ENCODE measurements at places on chromosomes 3 and 15.

- no peak for DNase-seq
Measured at GRCh38 chr3:145522893-145523651, 637.9 kb downstream of the PLOD2 start.

DNA sequence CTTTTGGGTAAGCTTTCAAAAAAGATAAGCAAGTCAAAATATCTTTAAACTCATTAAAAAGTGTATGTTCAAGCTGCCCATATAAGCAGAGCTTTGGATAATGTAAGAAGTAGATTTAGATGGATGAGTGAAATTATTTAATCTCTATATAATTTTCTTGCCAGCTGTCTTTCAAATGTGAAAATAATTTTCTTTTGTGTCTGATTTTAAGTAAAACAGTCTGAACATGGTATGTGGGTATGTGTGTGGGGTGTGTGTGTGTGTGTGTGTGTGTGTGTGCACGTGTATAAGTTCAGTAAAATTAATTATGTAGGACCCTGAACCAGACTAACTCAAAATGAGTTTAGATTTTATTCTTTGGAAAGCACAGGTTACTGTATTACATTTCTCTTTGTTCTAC lies 155.2 kb upstream of the CGNL1 start:
- no peak for DNase-seq

DNA sequence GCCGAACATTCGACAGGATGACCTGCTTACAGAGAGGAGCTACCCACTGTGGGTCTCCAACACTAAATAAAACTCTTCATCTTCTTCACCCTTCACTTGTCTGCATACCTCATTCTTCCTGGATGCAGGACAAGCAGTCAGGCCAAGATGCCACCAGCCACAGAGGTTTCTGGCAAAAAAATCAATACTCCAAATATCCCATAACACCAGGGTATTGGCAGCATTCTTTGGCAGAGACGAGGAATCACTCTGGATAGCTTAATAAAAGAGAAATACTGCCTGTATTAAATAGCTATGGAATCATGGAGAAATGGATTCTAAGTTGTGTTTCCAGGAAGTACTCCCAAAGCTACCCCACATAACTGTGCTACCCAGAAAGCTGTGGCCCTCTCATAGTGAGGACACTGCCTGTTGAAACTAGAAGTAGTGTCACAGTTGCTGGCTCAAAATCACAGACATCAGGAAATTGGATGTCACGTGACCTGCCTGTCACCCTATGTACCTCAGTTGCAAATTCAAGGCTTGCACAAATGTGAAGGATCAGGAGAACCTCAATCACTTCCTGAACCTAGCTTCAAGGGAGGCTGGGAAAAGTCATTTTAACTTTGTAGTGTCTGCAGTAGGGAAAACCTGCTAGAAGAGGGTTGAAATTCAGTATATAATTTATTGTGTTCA lies 11.0 kb upstream of the LRRC31 start:
- no peak for DNase-seq

GRCh38 chr15:60324706-60325438 lies 72.9 kb downstream of the ANXA2 start:
- DNase-seq, result no peak

GRCh38 chr15:73442421-73442820 lies 543 bp upstream of the REC114 start:
- DNase-seq, result no peak

- DNase-seq, result peak; percentile 59
Measured at GRCh38 chr3:149235599-149236424, 14.2 kb upstream of the CP start.

GRCh38 chr15:64678126-64678819 lies 97.1 kb downstream of the RBPMS2 start:
- no peak for DNase-seq

DNA sequence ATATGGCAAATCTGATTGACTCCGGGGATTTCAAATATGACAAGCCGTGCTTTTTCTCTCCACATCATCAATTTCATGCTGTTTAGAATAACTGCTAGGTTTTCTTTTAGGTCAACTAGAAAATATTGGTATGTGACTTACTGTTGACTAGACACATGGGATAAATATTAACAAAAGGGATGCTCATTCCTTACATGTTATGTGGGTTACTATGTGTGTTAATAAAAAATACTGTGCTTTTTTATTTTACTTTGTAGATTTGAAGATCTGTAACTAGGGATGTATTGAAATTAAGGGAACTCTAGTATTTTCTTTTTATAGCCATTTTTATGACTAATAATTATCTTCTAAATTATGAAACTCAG lies 264.6 kb upstream of the COL8A1 start:
- DNase-seq, result no peak

- DNase-seq, result peak; percentile 6
Measured at GRCh38 chr15:100627789-100628395, 25.5 kb downstream of the ASB7 start.

DNA sequence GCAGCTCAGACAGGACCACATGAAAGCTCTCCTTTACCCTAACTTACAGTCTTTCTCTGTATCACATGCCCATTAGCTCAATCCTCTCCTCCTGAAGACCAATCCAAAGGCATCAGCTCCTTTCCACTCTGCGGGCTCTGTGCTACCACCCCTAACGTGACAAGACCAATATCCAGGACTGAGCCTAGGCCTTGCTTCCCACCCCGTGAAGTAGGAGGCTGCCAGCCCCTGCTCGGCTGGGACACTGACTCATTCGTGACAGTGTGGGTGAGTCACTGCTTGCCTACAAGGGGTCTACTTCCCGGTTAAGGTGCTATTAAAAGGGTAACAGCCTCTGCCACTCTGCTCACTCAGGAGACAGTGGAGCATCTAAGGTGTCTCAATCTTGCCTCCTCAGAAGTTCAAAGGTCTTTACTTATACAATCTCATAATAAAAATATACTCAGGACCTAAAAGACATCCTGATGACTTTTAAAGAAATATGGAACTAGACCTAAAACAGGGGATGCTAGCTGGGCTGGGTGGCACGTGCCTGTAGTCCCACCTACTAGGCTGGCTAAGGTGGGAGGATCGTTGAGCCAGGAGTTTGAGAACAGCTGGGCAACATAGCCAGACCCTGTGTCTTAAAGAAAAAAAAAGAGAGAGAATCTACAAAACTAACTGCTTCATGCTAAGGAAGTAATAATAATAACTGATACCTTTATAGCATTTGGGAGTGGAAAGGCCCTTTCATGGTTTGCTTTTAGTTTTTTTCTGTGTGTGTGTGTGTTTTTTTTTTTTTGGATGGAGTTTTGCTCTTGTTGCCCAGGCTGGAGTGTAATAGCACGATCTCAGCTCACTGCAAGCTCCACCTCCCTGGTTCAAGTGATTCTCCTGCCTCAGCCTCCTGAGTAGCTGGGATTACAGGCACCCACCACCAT lies 55.0 kb downstream of the TMEM44 start:
- DNase-seq, result no peak

- DNase-seq, result no peak
Measured at GRCh38 chr3:126891791-126892190, 91.1 kb upstream of the PLXNA1 start.

DNA sequence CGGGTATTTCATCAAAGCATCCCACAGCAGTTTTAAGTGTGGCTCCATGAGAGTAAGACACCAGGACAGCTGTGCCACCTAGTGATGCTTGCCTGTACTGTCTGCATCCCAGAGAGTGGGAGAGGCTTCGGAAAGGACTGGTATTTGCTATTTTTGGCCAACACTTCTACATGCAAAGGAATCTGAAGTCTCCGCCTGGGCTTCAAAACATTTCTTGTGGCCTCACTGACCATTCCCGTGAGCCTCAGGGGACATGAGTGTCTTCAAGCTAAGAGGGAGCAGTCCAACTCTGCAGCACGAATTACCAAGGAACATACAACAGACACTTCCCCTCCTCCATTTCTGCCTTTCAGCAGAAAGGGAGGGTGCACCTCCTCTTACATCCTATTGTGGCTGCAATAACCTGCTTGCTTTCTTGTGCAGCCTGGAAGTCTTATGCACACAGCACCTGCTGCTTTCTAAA lies 177.5 kb downstream of the RORA start:
- DNase-seq, result no peak

- DNase-seq, result no peak
Measured at GRCh38 chr3:193897288-193897687, 238.7 kb upstream of the HES1 start.

DNA sequence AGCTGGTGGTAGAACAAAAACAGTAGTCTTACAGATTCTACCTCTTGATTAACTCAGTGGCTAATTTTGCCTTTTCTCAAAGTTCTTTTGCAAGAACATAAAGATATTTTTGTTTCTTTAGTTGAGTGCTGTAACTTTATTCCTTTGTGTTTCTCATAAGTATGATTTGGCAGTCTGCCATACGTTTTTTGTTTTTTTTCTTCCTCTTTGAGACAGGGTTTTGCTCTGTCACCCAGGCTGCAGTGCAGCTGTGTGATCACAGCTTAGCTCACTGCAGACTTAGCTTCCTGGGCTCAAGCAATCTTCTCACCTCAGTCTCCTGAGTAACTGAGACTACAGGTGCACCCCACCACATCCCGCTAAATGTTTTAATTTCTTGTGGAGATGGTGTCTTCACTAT lies 22.4 kb downstream of the B3GNT5 start:
- DNase-seq, result peak; percentile 32

GRCh38 chr3:121152573-121152972 lies 244.6 kb downstream of the STXBP5L start:
- no peak for DNase-seq

GRCh38 chr15:96125721-96126415 lies 204.6 kb upstream of the NR2F2 start:
- no peak for DNase-seq

DNA sequence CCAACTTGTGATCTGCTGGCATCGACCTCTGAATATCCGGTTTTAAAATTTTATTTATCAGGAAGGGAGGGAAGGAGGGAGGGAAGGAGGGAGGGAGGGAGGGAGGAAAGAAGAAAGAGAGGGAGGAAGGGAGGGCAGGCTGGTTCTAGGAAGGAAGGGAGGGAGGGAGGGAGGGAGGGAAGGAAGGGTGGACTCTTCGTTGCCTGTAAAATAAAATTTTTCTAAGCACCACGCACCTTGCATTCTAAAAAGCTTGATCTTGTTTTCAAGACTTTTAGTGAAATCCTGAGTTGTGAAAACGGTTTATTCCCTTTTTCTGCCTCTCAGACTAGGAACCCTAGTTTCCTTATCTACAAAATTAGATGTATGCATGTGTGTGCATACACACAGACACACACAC lies 101.7 kb upstream of the RAP2B start:
- DNase-seq, result no peak

GRCh38 chr3:16048435-16049318 lies 125.8 kb upstream of the GALNT15 start:
- DNase-seq, result peak; percentile 73

DNA sequence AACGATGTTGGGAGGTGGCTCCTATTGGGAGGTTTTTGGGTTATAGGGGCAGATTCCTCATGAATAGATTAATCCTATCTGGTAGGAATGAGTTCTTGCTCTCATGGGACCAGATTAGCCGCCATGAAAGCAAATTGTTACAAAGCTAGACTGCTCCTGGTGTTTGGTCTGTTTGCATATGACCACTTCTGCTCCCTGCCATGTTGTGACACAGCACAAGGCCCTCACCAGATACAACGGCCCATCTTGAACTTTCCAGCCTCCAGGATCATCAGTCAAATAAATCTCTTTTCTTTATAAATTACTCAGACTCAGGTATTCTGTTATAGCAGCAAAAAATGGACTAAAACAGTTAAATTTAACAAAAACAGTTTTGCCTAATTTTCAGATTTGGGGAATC lies 34.4 kb downstream of the TRIM42 start:
- DNase-seq, result no peak

DNA sequence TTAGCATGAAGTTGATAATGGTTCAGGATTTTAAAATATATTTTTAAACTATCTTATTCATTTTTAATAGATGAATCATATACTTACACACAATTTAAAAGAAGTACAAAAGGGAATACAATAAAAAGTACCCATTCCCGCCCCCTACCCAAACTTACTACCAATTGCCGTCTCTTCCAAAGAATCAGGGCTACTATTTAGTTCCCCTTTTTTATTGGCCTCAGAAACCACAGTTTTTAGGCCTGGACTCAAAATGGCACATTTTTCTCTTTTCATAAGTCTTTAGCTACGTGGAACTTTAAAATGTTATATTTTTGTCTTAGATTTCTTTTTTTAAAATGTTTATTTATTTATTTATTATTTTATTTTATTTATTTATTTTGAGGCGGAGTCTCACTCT lies 18.0 kb downstream of the LRRK1 start:
- no peak for DNase-seq

- DNase-seq, result no peak
Measured at GRCh38 chr3:153628591-153628990, 466.6 kb downstream of the RAP2B start.

- no peak for DNase-seq
Measured at GRCh38 chr3:146072061-146072460, 88.9 kb downstream of the PLOD2 start.

- DNase-seq, result no peak
Measured at GRCh38 chr3:14322667-14323295, 79.6 kb upstream of the SLC6A6 start.

GRCh38 chr3:140770977-140771667 lies 93.3 kb downstream of the TRIM42 start:
- DNase-seq, result no peak

DNA sequence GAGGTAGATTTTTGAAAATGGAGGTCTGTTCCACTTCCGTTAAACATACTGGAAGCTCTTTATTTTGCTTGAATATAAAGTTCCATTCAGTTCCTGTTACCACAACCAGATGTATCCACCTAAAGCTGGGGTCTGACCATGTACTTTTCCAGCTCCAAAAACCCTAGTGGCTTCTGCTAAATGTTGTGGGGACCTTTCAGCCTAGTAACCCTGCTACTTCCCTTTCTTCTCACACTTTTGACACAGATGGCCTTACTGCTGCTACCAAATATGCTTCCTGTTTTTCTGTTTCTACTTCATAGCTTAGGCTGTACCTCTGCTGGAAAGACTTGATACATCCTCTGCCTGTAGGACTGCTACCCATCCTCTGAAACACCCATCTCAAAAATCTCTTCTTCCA lies 87.8 kb downstream of the COL6A6 start:
- DNase-seq, result no peak

DNA sequence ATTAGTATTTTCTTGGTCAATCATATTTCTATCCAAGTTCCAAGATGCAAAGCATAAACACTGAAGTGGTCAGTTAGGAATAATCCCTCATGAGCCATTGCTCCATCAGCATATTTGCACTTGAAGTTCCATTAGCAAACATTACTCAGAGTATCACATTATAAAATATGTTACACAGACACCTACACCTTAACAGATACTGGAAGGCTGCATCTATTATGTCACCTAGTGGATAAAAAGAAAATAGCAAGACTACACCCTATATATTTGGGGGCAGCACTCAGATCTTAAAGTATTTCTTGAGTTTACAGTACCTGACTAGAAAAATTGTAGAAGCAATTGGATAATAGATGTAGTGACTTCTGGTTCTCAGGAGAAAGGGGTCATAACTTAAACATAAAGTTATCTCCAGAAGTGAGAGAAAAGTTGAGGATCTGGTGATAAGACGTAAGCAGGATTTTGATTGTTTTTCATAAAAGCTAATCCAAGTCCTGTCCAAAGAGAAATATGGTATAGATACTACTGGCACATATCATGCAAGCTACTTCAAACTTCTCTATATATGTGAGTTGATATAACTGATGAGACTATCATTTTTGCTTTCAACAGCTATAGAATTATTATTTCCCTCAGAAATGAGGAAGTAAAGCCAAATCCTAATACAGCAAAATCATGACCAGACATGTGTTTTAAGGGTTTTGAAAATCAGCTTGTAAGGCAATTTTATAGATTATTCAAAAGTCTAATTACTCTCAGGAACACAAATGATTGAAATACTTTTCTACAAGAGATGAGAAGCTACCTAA lies 422.2 kb downstream of the GBE1 start:
- no peak for DNase-seq

- no peak for DNase-seq
Measured at GRCh38 chr3:67808906-67809305, 154.5 kb upstream of the SUCLG2 start.

- no peak for DNase-seq
Measured at GRCh38 chr15:67076147-67076843, 10.9 kb downstream of the SMAD3 start.

Measured in NCI-H2029 treated with DMSO at 0.1 percent for 48 hours (cell line).